ENCODE measurements at places on chromosomes 5 and 9. TPM values are rescaled to one million over a fixed set of nuclear protein-coding genes. Genes with fewer than 3 reads are reported as not detected.
A peak's percentile ranks its signal among the peaks of the same experiment; 100 is the strongest.

ZNG1E gene
- 15.1 TPM for total RNA-seq

DNA sequence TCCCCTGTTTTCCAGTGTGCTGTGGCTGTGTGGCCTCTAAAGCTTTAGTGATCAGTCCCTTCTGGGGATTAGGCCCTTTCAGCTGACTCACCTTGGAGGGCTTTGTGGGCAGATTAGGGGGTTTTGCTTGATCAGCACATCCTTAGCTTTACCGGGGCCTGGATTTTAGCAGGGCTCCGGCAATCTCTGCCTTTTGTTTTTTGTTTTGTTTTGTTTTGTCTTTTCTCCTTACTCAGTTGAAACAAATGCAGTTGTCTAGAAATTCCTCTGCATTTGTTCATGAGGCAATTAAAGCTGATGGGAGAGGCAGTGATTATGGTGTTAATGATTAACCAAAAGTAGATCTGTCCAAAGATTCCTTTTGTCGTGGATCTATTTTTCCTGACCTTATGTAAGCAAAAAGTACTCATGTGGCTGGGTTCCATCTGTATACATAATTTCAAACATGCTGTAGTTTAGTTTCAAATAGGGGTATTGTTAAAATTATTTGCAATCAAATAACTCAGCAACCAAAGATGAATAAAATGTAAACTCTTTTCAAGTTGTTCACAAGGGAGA lies 5.2 kb upstream of the TDRD7 start:
- H3K27ac ChIP-seq, result no peak overlapping the region
- H3K27me3 ChIP-seq, result no peaks in the 10 kb centered on the region
- no peak for DNase-seq

DNA sequence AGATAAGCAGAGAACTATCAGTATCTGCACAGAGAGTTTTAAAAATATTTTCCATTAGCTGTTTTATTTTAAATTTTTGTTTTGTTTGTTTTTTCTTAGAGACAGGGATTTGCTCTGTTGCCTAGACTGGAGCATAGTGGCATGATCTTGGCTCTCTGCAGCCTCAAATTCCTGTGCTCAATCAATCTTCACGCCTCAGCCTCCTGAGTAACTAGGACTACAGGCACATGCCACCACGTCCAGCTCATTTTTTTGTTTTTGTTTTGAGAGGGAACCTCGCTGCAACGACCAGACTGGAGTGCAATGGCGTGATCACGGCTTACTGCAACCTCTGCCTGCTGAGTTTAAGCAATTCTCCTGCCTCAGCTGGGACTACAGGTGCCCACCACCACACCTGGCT lies 138.2 kb upstream of the LPAR1 start:
- H3K36me3 ChIP-seq, result no peaks in the 10 kb centered on the region
- no peak overlapping the region for H3K4me3 ChIP-seq
- H3K4me1 ChIP-seq, result no peaks in the 10 kb centered on the region
- no peak for DNase-seq

DNA sequence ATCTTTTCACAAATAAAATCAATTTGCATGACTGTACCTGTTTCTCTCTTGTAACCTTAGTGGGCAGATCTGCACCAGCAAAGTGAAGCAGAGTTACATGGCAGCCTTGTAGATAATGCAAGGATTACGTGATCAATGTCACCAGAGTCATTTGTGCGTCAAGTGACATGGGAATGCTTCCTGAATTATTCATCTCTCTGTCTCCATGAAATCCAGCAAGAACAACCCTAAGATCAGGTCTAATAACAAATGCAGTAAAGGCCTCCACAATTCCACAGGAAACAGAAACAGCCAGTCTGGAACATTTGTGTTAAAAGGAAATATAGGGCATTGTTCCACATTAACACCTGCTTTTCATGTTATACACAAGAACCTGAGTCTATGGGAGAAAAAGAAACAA lies 7.8 kb downstream of the GZMA start:
- no peak for DNase-seq
- H3K4me1 ChIP-seq, result no peaks in the 10 kb centered on the region
- peaks cover 6% of the 10 kb centered on the region for H3K27me3 ChIP-seq
- H3K27ac ChIP-seq, result no peak overlapping the region
- no peak overlapping the region for H3K4me3 ChIP-seq

STK32A gene
- 0.22 TPM for total RNA-seq

- no peaks in the 10 kb centered on the region for H3K36me3 ChIP-seq
- no peaks in the 10 kb centered on the region for H3K4me1 ChIP-seq
- DNase-seq, result no peak
These were observed 87.1 kb upstream of the SELENOP start for GRCh38 chr5:42898760-42899159.

NUTM2G gene
- total RNA-seq, result not detected

TMEM161B gene
- total RNA-seq, result 7.4 TPM

GRCh38 chr9:93642961-93643360 lies 66.6 kb downstream of the PHF2 start:
- H3K4me3 ChIP-seq, result no peak overlapping the region
- H3K36me3 ChIP-seq, result peaks cover 7% of the 10 kb centered on the region
- no peak overlapping the region for H3K27ac ChIP-seq
- peaks cover 6% of the 10 kb centered on the region for H3K4me1 ChIP-seq

DNA sequence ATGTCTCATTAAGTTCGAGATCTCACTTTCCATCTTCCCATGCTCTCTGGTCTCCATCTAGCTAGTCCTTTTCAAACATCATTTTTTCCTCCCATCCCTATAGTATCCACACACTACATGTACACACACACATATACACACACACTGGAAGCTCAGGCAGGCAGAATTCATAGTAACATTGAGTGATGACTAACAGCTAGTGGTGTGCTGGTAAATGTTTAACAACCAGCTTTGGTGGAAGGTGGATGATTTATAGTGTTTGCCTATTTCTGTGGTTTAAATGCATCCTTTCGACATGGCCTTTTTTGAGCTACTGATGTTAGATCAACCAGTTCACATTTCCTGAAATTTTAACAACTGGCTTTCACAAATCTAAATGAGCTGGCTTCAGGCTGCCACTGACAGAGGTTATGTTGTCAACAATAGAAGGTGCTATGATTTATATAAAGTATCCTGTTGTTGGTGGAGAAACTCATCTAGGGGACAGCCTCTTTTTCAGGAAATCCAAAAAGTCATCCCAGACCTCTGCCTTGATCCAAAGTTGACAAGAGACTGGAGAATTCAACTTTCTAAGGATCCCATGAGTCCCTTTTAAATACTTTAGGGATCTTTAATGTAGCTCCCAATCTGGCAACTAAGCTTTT lies 117.8 kb downstream of the CCDC192 start:
- no peak for DNase-seq
- no peaks in the 10 kb centered on the region for H3K4me1 ChIP-seq
- no peak overlapping the region for H3K27ac ChIP-seq
- no peaks in the 10 kb centered on the region for H3K27me3 ChIP-seq
- H3K36me3 ChIP-seq, result no peaks in the 10 kb centered on the region

DNA sequence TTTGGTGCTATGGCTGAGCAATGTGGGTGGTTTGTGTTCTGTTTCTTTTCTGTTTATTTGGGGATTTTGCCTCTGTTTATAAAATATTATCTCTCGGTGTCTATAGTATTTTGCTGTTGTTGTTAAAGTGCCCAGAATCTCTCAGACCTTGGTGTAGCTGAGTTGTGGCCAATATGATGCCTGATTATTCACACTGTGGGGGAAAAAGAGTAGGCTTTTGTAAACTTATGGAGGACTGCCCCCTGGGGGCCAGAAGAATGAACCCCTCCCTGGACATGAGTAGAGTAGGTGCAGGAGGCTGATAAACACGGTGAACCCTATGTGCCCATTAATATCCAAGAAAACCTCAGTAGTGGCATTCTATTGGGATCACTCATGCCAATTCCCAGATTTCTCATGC lies 49.0 kb upstream of the DPYSL3 start:
- H3K4me3 ChIP-seq, result no peak overlapping the region
- H3K27ac ChIP-seq, result no peak overlapping the region
- no peaks in the 10 kb centered on the region for H3K4me1 ChIP-seq
- no peaks in the 10 kb centered on the region for H3K36me3 ChIP-seq
- peak; percentile 49 for DNase-seq

DNA sequence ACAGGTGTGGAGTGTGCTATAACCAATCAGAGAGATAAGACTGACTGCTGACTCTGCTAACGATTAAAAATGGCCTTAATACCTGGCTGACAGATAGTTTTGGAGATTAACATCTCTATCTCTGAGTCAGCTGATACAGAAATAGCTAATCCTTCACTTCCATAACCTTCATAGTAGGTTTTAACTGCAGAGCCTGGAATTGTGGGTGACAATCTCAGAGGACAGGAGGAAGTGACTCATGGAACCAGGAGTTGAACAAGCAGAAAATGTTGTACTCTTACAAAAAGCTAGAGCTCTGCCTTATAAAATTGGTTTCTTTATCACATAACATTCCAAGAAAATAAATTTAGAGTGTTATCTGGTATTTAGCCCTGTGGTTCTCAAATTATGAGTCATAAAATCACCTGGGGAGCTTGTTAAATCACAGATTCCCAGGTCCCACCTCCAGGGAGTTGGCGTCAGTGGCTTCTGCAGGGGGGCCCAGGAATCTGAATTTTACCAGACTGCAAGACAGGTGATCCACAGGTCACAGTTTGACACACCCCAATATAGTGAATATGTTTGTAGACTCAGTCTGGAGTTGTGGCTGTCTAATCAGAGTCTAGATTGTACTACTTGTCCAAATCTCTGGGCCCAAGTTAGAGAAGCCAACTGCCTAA lies 44.4 kb upstream of the AFAP1L1 start:
- no peaks in the 10 kb centered on the region for H3K27me3 ChIP-seq
- no peak for DNase-seq
- no peaks in the 10 kb centered on the region for H3K4me1 ChIP-seq
- H3K27ac ChIP-seq, result peak overlapping the region; percentile 66

IRX1 gene
- 0.15 TPM for total RNA-seq

DNA sequence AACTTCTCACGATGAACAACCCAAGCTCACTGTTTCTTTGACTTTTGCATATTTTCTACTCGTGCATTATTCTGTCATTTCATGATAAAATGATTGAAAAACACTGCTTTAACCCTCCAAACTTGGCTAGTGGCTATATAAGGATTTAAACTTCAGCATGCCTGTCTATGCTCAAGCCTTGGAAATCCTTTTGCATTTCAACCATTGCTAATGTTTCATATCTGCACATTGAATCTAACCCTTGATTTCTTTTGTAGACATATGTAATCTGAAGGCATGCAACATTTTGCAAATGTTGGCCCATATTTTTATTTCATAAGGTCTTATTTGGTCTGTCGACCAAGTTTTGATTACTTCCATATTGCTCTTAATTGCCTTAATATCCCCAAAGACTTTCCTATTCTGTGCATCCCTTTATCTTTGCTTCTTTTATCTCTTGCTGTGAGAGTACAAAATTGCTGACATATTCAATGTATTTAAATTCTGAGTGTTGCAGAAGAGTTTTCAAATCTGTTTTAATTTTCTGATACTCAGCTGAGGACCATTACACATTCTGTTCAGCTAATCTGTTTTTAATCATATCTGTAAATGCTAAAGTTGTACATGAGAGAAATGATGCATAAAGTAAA lies 403.7 kb upstream of the ZNF608 start:
- no peak for DNase-seq
- H3K4me1 ChIP-seq, result no peaks in the 10 kb centered on the region
- H3K27ac ChIP-seq, result no peak overlapping the region
- no peak overlapping the region for H3K4me3 ChIP-seq
- H3K36me3 ChIP-seq, result no peaks in the 10 kb centered on the region

DNA sequence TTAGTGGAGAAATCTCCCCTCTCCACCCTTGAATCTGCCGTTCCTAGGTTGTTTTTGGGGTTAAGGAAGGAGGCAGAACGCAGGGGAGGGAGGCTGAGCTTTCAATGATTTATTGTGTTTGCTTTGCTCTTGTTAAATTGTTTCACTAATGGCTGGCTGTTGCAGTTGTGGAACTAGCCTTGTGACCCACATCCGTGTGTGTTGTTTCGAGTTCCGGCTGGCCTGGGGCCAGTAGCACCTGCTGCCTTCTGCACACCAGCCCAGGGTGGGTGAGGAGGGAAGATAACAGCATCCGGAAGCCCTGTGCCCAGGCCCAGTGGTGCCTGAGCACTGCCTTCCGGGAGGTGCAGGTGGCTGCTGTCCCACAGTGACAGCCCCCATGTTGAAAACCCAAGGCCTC lies 3.6 kb downstream of the ERGIC1 start:
- DNase-seq, result no peak
- H3K36me3 ChIP-seq, result no peaks in the 10 kb centered on the region
- H3K4me1 ChIP-seq, result peaks cover 28% of the 10 kb centered on the region
- no peak overlapping the region for H3K27ac ChIP-seq

DNA sequence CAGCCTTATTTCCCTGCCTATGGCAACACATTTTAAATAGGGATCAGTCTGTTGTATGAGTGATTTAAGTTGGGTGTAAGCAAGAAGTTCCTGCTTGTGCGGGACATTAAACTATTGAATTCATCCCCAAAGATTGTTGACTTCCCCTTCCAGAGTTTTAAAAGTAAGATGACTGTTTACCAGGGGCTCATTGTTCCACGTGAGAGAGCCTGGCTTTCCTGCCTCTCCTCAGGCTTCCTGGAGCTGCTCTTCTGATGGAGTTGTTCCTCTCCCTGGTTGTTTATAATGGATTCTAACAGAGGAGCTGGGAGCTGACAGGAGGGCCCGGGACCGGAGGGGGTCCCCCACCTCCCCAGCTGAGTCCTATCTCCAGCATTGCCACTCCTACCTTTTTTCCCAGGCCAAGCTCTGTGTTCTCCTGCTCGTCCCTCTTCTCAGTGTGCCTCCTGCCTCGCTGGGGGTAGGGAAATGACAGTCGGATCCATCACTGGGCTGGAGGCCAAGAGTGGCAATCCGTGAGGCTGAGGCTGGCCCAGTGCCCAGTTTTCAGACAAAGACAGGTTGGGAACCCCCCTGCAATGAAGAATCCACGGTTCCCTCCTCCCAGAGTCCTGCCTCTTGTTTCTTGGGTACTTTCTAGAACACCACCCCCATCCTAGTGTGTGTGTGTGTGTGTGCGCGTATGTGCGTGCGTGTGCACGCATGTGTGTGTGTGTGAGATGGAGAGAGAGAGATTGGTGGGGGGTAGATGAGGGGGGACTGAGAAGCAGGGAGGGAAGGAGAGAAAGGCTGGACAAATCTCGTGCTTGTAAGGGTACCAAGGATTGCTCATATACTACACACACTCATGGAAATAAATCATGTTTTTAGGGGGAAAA lies 123.7 kb upstream of the NFIB start:
- no peaks in the 10 kb centered on the region for H3K36me3 ChIP-seq
- H3K27me3 ChIP-seq, result no peaks in the 10 kb centered on the region
- peaks cover 21% of the 10 kb centered on the region for H3K4me1 ChIP-seq

PCDHB11 gene
- 1.4 TPM for total RNA-seq

CTNND2 gene
- 30.4 TPM for total RNA-seq

DNA sequence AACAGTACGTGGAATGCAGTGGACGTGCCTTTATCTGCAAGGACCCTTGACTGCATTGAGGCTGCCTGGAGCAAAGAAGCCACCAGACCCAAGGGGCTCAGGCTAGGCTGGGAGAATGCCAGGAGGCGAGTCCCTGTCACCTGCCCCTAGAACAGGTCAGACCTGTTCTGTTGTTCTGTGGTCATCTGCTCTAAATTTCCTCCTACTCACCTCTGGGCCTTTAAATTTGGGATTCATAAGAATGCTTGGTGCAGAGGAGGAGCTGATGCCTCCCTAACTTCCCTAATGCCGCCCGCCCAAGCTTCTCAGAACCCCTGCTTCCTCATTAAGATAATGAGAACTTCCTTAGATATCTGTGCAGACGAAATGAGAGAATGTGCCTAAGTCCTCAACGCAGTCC lies 32.0 kb downstream of the DAPK1 start:
- no peaks in the 10 kb centered on the region for H3K36me3 ChIP-seq
- no peaks in the 10 kb centered on the region for H3K27me3 ChIP-seq
- no peak overlapping the region for H3K27ac ChIP-seq
- no peak overlapping the region for H3K4me3 ChIP-seq

PCDHA9 gene
- not detected for total RNA-seq

- peak overlapping the region; percentile 83 for H3K4me3 ChIP-seq
- H3K27me3 ChIP-seq, result no peaks in the 10 kb centered on the region
- DNase-seq, result no peak
- H3K27ac ChIP-seq, result no peak overlapping the region
These were observed 2.1 kb upstream of the NIPBL start for GRCh38 chr5:36874465-36874864.

Measured in heart left ventricle (tissue), 16 donors.